Common myeloid progenitor, CD34-positive (primary cell): ENCODE measurements at places on chromosomes 11 and 22.

DNA sequence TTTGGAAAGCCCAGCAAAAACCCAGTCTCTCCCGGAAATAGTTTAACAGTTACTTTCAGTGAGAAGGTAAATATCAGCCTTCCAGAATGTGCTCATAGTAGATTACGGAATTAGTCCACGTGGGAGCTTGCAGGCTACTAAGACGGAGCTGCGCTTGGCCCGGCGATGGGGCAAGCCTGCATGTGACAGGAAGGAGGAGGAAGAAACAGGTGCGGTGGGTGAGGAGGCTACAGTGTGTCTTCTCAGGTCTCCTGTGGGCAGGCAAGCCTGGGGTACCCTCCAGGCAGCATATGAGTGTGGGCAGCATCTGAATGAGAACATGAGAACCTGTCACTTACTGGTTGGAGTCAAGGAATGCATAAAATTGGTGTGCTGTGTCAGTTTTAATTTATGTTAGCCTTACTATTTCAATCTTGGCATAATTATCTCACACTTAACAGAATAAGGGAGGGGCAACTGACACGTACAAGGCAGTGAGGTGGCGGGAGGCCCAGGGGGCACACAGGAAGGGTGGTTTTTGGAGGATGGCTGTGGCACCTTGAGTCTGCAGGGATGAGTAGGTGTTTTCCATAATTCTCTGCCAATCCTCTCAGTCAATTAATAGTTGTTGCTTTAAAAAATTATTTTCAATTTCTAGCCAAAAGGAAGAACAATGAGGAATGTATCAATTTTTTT is 35.7 kb downstream of the CLMP start:
- DNase-seq = no peak

DNA sequence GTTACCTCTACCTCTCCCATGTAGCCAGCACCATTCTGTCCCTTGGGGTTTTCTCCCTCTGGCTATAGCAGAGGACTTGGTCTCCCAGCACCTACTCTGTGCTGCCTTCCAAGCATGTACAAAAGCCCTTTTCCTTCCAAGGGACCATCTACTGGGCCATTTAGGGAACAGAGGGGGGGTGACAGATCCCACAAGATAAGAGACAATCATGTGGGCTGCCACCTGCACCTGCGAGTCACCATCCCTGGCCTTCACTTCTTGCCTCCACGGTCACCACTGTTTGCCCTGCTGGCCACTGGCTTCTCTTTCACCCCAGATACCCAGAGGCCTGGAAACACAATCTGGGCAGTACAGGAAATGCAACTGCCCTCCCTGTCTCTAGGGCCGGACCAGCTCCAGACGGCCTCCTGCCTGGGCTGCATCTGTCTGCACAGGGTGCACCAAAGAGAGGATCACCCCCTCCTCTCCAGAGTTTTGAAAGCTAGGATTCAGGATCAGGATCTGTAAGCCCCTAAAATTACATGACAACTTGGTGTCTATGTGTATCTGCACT is 160.8 kb upstream of the NECTIN1 start:
- no peak for DNase-seq

DNA sequence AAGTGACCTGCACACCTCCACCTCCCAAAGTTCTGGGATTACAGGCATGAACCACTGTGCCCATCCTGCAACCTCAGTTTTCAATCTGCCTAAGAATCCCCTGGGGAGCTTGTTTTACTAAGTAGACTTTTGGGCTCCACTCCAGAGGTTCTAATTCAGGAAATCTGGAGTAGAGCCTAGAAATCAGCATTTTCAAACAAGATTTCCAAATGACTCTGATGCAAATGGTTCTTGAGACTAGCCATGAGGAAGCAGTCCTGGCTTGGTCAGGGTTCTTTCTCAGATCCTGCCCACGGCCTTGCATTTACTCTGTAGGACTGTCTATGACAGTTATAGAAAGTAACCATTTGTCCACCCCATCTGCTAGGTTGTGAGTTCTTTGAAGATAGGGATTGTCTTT is 1.6 kb upstream of the KCNE3 start:
- no peak for DNase-seq

- DNase-seq = no peak
These were observed 39.4 kb downstream of the TRMU start for GRCh38 chr22:46374663-46375474.

- DNase-seq = no peak
These were observed 45.3 kb upstream of the RTL6 start for GRCh38 chr22:44543362-44543761.

- DNase-seq = no peak
These were observed 47.9 kb downstream of the PPP6R3 start for GRCh38 chr11:68508425-68508824.

DNA sequence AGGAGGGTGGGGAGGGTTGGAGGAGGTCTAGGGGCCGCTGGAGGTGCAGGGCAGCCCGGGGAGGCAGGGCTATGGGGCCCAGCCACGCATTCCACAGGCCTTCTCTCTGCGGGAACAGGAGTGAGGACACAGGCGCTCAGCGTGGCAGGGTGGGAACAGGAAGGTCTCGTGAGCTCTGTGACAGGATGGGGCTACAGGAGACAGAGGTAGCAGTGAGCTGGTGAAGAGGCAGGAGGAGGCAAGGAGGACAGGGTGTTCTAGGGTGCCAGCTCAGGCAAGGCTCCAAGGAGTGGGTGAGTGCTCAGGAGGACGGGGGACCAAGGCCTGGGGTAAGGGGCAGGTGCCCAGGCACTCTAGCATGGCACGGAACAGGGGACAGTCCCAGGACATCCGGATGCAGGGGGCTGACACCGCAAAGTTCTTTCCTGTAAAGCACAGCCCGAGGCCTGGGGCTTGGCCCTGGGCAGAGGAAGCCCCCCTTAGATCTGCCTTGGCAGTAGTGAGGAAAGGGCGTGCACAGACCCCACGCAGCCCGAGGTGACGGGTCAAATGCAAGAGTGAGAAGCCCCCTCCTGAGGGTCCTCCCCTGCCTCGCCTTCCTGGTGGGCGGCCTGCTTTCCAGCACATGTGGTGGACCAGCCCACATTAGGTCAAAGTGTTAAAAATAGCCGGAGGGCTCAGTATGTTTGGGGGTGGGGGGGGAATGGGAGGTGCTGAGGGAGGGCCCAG is 4.7 kb upstream of the NEAT1 start:
- no peak for DNase-seq

GRCh38 chr11:94740083-94741021 is 27.8 kb upstream of the AMOTL1 start:
- DNase-seq = peak; percentile 51

DNA sequence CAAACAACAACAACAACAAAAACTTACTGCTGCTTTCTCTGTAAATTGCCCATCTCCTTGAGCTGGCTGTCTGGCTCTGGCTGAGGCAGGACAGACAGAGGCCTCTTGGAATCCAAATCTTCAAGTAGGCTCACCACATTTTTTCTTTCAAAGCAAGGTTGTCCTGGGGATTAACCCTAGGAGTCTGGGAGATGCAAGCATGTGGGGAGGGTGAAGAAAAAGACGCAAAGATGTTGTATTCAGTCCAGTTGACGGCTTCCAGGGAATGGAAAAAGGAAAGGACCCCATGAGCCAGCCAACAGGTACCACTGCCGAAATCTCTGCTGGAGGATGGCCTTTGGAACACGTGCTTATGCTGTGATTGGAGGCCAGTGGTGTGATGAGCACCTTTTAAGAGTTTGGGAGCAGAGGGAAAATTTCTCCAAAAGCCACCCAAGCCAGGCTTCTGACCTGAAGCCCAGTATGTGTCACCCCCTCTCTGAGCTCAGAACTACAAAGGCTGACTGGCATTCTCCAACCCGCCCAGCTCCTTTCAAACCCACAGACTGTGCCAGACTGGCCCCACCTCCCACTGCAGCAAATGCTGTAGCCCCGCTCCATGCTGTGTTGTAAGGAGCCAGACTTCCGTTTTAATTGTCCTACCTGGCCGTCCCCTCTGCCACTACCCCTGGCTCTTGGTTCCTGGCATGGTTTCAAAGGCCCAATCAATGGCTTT is 10.8 kb downstream of the BLID start:
- no peak for DNase-seq

DNA sequence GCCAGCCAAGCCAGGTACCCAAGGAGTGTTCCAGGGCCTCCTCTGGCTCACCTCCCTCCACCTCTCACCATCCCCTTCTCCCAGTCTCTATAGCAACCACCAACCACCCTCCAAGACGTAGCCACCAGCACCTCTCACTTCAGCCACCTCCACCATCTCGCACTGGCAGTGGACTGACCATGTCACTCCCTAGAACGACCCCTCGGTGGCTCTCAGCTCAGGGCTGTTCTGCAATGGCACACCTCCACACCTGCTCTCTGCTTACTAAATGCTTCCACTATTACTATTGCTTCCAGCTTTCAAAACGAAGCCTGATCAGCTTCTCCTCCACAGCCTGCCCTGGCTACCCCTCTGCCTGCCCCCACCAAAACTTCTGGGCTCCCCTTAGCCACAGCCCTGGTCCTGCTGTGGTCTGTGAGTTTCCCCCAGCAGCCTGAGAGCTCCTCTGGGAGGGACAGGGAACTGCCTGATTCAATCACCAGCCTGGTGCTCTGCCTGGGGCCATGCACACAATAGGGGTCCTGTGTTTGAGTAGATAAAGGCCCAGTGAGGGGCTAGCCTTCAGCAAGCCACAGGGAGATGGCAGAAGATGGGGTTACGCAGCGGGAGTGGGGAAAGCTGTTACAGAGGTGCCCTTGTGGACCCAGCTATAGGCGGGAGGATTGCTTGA is 17.5 kb upstream of the CBX7 start:
- no peak for DNase-seq

DNA sequence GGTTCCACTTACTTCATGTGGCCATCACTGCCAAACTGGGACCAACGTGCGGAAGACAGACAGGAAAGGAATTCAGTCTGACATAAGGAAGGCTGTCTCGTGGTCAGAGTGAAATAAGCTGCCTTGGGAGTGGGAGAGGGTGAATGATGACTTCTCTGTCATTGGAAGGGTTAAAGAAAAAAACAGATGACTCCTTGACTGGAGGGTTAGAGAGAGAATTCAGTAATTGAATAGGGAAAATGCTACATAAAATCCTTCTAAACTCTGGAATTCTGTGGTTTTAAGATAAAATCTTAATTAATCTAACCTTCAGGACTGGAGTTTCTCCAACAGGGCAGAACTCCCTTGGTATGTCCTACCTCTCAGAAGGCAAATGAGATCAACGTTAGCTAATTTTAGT is 33.8 kb downstream of the RAB30 start:
- no peak for DNase-seq

GRCh38 chr11:116658876-116659535 is 113.8 kb downstream of the BUD13 start:
- DNase-seq = no peak

GRCh38 chr11:47415949-47416472 is 7.6 kb downstream of the SLC39A13 start:
- no peak for DNase-seq

GRCh38 chr11:34323601-34324000 is 34.2 kb downstream of the ABTB2 start:
- DNase-seq = no peak

DNA sequence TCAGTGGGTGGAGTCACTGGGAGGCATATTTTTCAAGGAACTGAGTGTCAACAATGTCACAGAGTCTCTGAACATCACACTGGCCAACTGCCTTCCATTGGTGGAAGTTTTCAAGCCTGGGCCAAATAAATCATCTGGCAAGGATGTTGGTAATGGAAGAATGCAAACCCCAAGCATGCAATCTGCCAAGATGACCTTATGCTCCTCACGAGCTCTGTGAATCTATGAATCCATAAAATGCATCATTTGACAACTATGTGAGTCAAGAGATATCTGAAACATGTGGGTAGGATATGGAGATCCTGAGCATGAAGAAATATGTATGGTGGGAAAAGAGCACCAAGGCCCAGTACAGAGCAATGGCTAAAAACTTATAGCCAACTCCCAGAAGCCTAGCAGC is 122.2 kb downstream of the PLEKHA7 start:
- DNase-seq = no peak
